ENCODE measurements at places on chromosomes 12 and 14.

DNA sequence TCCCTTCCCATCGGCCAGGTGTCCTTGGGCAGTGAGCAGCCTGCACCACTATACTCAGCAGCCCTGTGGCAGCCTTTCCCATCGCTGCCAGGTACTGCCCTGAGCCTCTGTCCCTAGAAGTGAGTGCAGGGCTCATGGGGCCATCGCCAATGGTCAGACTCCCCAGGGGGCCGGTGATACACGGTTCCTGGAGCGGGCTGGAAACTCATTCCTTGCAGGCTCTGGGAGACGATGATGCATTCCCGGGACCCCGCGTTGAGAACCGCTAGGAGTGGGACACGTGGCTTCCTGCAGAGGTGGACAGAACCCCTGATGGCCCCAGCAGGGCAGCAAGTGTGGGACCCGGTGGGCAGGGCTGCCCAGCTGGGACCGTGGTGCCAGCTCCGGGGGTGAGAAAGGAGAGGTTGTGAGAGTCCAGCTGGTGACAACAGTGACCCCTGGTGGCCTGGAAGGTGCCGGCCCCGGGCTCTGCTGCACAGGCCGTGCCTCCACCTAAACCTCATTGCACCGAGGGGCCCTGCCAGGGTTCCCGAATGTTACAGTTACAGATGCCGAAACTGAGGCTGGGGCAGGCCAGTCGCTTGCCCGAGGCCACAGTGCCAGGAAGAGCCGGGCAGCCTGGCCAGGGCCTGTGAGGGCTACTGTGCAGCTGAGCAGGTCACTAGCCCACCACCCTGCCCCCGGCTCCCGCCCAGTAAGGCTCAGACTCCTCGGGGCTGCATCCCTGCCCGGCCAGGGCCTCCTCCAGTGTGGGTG lies 33.8 kb downstream of the FBRSL1 start:
- peak; percentile 57 for DNase-seq

GRCh38 chr14:60273956-60274355 lies 24.9 kb downstream of the PPM1A start:
- DNase-seq, result no peak

DNA sequence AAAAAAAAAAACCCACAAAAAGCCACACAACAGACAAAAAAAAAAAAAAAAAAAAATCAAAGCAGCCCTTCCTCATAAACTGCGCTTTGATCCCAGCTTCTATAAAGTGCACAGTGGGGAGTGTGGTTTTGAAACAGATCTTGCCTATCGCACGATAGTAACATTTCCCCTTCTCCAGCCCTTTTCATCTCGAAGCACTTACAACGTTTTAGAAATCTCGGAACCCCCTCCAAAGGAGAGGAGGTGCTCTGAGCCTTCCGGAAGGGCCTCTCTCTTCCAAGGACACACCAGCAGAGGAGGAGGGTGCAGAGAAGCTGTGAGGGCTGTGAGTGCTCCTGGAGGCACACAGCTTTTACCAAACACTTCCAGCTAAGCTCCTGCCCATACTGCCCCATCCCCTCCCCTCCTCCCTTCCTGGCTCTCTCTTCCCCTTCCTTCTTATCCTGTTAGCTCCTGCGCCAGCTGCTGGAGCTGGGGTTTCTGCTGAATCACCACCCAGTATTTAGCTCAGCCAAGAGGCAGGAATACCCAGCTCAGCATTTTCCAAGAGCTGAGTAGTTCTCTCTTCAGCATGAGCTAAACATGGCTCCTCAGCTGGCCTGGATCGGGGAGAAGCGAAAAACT lies 28.4 kb downstream of the SLC7A8 start:
- DNase-seq, result no peak

DNA sequence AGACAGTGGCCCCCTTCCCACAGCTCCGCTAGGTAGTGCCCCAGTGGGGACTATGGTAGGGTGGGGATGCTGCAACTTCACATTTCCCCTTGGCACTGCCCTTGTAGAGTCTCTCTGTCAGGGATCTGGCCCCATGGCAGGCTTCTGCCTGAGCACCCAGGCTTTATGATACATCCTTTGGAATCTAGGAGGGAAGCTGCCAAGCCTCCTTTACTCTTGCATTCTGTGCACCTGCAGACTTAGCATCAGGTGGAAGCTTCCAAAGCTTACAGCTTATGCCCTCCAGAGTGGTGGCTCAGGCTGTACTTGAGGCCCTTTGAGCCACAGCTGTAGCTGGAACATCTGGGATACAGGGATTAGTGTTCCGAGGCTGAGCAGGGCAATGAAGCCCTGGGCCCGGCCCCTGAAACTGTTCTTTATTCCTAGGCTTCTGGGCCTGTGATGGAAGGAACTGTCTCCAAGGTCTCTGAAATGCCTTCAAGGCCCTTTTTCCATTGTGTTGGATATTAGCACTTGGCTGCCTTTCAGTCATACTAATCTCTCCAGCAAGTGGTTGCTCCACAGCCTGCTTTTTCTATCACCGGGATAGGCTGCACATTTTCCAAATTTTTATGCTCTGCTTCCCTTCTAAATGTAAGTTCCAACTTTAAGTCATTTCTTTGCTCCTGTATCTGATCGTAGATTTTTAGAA lies 22.2 kb upstream of the OR6J1 start:
- DNase-seq, result no peak

GRCh38 chr12:89427508-89428156 lies 75.3 kb upstream of the DUSP6 start:
- DNase-seq, result no peak

GRCh38 chr14:33899723-33900341 lies 51.0 kb downstream of the EGLN3 start:
- no peak for DNase-seq

DNA sequence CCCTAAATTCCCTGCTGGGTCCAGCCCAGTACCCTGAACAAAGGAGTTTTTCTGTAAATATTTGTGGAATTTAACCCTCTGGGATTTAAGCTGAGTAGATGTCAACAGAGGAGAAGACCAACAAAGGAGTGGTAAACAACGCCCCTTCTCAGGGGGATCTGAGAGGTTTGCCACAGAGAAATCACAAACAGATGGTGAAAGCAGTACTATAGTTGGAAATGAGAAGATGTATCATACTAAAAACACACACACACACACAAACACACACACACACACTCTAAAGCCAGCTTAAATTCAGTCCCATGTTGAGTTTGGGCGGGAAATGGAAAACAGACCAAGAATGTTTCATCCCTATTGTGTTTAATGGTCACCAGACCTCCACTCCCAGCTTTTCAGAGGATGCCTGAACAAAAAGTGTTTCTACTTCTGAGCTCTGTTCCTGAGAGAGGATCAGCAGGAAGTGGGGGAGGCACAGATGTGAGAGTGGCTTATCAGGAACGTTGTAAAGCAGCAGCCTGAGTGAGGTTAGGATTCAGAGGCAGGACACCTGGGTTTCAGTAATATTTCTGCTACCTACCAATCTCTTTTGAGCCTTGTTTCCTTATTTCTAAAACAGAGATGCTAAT lies 3.2 kb downstream of the BIN2 start:
- no peak for DNase-seq

- DNase-seq, result no peak
These were observed 49.5 kb upstream of the ATXN7L3B start for GRCh38 chr12:74488134-74488533.

GRCh38 chr12:98646294-98647090 lies 1.4 kb downstream of the APAF1 start:
- DNase-seq, result no peak

GRCh38 chr12:7374423-7375144 lies 69.4 kb downstream of the CD163L1 start:
- no peak for DNase-seq

DNA sequence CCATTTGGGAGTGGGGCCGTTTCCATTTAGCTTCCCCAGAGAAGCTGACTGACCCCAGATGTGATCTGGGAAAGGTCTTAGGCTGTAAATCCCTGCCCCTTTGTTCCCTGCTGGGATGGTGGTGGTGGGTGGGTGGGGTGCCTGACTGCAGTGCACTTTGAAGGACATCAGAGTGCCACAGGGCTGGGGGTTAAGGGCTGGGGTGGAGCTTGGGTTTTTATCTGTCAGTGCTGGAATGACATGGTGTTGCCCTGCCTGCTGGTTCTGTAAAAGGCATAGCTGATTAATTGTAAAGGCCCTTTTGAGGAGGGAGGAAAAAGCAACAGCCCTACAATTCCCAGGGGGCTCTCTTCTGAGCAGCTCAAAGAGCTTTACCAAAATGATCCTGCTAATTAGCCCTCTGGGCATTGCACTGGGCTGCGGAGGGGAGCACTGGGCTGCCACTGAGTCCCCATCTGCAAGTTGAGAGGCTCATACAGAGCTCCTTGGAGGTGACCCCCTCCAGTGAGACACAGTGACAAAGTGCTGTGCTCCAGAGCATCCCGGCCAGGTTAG lies 21.1 kb downstream of the PLEKHG3 start:
- no peak for DNase-seq

- no peak for DNase-seq
These were observed 21.3 kb upstream of the TSPAN9 start for GRCh38 chr12:3055704-3056467.

DNA sequence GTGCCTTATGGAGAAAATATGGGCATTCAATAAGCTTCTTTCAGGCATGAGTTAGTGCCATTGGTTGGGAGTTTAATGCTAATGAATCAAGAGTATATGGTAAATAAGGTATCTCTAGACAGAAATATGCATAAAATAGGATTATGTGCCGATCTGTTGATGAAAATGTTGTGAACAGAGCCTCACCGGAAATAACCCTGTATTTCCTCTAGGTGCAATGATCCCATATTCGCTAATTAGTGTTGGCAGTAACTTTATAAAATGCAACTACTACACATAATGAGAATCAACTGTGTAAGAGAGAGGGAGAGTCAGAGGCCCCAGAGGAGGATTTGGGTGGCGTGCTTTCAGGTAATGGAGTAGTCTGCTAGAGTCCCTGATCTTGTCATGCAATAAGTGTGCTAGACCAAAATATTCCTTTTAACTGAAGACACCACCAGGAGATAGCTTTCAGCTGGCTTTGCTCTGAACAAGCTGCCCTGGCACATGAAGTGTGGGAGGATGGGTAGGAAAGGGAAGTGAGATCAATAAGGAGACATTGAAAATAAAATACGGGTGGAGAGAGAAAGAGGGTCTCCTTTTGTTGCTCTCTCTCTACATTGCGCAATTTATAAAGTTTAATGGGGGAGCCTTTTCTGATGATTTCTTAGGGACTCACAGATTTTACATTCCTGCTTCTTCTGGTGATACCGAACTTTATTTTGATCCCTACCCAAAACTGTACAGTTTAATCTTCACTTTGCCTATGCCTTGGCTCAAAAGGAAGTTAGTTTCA lies 68.6 kb upstream of the PLXNC1 start:
- no peak for DNase-seq

DNA sequence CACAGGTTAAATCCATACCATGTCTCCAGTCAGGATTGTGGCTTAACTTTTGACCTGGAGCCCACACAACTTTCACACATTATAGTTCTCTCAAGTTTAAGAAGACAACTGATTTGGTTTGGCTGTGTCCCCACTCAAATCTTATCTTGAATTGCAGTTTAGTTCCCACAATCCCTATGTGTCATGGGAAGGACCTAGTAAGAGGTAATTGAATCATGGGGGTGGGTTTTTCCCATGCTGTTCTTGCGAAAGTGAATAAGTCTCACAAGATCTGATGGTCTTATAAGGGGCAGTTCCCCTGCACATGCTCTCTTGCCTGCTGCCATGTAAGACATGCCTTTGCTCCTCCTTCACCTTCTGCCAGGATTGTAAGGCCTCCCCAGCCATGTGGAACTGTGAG lies 38.2 kb upstream of the PARP11 start:
- no peak for DNase-seq

DNA sequence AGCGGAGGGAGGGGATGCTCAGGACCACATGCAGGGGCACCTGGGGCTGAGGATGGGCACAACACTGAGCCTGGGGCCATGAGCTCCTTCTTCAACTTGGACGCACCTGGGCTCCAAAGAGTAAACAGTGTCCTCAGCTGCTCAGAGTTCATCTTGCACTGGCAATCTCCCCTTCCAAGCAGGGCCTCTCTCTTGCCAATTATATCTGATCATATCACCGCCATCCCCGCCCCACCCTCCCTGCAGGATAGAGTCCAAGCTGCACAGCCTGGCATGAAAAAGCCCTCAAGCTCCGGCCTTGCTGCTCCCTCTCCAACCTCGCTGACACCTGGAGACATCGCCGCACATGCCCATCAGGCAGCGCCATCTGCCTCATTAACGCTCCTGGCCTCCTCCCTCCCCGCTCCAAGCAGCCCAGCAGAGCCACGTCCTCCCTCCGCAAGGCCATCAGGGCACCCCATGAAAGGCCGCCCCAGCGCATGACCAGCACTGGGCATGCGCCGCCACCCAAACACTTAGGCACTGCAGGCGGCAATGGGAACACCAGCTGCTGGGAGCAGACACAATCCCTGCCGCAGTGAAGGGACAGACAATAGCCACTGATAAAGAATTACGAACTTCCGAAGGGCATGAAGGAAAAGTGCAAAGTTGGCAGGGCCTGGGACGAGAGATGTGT lies 88.8 kb downstream of the CHGA start:
- DNase-seq, result no peak

- no peak for DNase-seq
These were observed 106.6 kb downstream of the PLXNC1 start for GRCh38 chr12:94255006-94255405.

- no peak for DNase-seq
These were observed 21.7 kb downstream of the FBRSL1 start for GRCh38 chr12:132511516-132512196.

- no peak for DNase-seq
These were observed 13.0 kb downstream of the ATG14 start for GRCh38 chr14:55398679-55399078.

DNA sequence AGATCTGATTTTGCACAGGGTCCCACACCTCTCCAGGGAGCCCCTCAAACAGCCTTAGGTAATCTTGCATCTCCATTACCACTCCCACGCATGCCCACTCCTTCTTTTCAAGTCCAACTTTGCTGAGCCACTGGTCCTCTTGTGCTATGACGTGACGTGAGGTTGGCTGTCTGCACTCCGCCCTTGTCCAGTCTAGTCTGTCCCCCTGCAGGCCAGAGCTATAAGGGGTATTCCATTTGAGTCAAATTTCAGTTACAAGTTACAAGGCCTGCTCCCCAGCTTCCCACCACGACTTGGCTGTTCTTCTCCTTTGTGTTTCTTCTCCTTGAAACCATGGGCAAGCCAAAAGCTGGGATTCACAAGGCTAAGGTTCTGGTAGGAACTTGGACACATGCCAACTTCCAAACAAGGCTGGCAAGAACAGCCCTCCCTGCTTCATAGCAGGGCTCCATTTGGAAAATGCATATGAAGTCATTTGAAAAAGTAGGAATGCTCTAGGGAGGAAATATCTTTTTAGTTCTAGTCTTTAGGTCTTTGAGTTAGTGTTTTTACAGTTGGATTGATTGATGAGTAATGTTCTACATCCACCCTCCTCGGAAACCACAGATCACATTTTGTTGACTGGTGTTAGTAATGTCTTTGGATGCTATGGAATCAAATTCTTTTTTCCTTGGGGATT lies 49.1 kb downstream of the KCNA1 start:
- DNase-seq, result no peak

DNA sequence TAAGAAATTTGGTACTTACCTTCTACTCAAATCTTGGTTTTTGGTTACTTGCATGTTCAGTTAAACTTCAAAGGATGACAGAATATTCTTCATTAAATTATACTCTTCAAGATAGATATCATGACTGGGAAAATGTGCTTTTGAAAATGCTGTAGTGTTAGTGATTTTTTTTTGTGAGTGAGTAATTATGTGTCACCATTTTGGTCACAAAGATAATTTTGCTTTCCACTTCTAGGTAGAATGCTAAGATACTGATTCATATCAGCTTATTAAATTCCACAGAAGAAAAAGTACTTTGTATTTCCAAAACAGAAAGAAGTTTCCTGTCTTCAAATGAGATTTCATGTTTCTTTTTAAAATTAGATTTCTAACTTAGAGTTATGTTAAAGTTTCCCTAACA lies 61.2 kb downstream of the ATXN7L3B start:
- no peak for DNase-seq

GRCh38 chr12:48592591-48593086 lies 22.8 kb upstream of the LALBA start:
- DNase-seq, result no peak

- DNase-seq, result no peak
These were observed 38.6 kb downstream of the NOC4L start for GRCh38 chr12:132182711-132183365.

Data from central memory CD4-positive, alpha-beta T cell (primary cell).